NK-92 treated with Interleukin-12 subunit alpha and Interleukin-12 subunit beta, amount 100 ng/mL, for 24 hours (cell line): ENCODE measurements at places on chromosomes 6 and 20.

GRCh38 chr6:162416831-162417537 is 310.6 kb downstream of the PRKN start:
- DNase-seq = no peak

- no peak for DNase-seq
Observed at GRCh38 chr6:3844097-3844463, 5.1 kb upstream of the FAM50B start.

DNA sequence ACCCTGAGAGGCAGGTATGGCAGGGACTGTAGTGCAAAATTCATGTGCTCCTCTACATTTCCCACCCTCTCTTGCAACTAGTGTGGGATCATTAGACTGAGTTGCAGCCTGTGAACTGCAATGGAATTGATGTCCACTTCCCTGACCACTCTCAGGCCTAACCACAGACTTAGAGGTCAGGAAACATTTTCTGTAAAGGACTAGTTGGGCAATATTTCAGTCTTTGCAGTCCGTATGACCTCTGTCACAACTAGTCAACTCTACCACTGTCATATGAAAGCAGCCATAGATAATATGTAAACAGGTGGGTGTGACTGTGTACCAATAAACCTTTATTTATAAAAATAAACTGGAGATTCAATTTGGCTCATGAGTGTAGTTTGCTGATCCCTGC is 134.4 kb upstream of the TOP1 start:
- DNase-seq = no peak

- DNase-seq = no peak
Observed at GRCh38 chr6:130486417-130486816, 120.6 kb downstream of the TMEM200A start.

DNA sequence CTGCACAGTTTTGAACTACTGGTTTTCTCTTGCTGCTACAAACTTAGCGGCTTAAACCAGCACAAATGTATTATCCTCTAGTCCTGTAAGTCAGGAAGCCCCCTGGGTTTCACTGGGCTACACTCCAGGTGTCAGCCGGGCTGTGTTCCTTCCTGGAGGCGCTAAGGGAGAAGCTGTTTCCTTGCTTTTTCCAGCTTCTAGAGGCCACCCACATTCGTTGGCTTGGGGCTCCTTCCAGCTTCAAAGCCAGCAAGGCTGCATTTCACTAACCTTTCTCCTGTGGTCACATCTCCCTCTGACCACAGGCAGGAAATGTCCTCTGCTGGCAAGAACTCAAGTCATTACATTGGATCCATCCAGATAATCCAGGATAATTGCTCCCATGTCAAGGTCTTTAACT is 350.6 kb upstream of the PLCB4 start:
- no peak for DNase-seq

- no peak for DNase-seq
Observed at GRCh38 chr6:106773996-106774629, 144.7 kb downstream of the QRSL1 start.

DNA sequence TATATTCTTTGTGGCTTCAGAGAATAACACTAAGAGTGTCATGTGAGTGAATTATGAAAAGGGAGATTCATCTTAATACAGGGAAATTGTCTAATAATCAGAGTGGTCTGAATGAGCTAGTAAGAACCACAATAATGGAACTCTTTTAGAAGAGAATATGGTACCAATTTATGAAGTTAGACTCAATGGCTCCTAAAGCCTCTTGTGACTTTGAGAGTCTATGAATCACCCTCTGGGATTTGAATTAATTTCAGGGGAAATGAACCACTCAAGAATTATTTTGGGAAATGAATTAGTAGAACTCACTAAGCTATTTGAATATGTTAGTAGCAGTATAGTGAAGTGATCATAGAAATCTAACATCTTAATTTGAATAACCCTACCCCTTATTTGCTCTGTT is 14.3 kb downstream of the PCMT1 start:
- no peak for DNase-seq

DNA sequence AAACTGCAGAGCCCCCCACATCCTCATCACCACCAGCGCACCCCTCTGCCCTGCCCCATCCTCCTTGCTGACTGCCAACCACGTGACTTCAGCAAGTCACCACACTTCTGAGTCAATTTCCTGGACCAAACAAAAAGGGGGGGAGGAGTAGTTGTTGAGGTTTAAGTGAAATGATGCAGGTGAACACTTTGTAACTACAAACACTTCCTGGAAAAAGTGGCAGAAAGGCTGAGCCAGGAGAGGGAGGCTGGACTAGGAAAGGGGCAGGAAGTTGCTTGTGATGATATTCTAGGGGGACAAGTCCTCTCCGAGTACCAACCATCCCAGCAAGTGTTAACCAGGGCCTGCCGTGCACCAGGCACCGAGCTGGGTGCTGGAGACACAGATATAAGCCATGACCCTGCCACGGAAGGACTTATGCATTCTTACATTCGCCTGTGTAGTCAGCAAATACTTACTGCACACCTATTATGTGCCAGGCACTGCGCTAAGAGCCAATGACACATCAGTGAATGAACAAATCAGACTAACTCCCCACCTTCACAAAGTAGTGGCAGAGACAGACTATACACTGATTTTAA is 67.3 kb downstream of the PREX1 start:
- peak; percentile 86 for DNase-seq

DNA sequence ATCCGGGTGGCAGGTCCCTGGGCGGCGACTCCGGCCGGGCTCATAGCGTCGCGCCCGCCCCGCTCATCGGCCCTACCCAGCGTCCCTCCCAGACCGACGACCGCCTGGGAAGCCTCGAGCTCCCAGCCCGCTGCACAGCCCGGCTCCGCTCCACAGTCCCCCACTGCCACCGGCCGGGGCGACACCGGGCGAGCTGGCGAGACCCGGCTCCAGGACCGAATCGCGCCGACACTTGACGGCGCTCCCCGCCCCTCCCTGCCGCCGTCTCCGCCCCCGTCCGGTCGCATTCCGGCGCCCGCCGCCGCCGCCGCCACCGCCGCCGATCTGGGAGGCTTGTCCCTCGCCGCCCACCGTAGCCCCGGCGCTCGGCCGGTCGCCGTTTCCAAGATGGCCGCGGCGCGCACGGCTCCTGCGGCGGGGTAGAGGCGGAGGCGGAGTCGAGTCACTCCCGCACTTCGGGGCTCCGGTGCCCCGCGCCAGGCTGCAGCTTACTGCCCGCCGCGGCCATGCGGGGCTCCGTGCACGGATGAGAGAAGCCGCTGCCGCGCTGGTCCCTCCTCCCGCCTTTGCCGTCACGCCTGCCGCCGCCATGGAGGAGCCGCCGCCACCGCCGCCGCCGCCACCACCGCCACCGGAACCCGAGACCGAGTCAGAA is at the start of gene MAP3K4:
Gene MAP3K4 (plus strand): TSS at position 364 of the 655 bp plus-strand sequence. CDS start 163 bp downstream, at position 527.
- peak; percentile 73 for DNase-seq

DNA sequence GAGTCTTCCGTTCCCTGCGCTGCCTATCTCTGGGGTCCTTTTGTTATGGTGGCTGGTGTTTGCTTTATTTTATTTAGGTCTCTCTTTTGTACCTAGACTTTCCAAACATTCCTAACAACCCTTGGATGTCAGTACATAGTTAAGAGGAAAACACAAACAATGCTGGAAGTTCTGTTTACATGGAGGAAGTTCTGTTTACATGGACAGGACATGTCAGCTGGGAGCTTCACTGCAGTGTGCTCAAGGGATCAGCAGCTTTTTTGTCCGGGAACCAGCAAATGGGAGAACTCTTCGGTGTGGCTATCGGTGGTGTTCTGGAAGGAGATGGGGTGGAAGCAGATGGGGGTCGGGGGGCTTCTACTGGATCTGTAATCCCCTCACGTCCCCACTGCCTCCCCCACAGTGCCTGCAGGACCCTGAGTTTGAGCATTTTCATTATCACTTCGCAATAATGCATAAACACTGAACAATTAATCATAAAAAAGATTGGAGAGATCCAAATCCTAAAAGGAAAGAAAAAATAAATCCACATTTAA is 2.7 kb downstream of the SERPINB6 start:
- no peak for DNase-seq

- DNase-seq = no peak
Observed at GRCh38 chr6:155371230-155371629, 56.9 kb upstream of the TFB1M start.

- DNase-seq = no peak
Observed at GRCh38 chr6:53433261-53433950, 84.7 kb upstream of the ELOVL5 start.

DNA sequence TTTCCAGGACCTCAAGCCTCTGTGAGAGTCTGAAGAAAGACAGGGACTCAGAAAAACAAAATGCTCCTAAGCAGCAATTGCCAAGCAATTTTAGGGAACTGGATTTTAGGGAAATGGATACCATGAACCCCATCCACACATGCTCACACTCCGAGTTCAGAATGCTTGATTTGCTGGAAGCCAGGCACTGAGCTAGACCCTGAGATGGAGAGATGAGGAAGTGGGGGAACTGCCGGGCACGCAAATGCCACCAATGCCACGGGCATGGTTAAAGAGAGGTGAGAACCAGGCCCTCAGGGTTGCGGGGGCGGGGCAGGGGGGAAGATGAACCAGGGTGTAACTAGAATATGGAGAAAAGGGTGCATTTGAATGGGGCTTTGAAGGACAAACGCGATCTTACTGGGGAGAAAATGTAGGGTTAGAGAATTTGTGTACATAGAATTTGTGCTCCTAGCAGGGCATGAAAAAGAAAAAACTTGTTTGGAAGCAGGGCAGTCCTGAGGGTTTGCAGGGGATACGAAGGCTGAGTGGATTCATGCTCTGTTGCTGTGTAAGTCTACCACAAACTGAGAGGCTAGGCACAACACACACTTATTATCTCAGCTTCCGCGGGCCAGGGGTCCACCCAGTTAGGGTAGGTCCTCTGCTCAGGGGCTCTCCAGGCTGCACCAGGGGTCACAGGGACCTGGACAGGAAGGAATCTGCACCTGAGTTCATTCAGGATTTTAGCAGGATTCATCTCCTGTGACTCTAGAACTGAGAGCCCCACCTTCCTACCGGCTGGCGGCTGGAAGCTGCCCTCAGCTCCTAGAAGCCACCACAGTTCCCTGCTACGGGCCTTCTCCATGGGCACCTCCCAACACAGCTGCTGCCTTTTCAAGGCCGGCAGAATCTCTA is 108.0 kb downstream of the SNX5 start:
- DNase-seq = no peak

DNA sequence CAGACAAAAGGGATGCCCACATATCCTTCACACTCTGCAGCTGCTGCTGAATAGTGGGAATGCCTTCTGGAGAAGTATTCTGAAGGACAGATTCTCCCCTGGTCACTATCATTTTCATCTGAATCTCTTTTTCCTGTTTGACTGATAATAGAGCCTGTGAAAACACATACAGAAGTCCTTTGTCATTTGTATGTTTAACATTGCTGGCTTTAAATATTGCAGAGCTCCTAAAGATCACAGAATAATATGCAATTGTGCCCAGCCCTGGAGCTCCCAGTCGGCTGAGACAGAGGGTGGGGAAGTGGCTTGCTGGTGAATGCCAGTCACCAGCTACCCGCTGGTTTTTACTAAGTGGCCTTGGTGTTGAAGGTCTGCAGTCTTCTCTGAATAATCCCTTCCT is 272.3 kb downstream of the SYNE1 start:
- no peak for DNase-seq

DNA sequence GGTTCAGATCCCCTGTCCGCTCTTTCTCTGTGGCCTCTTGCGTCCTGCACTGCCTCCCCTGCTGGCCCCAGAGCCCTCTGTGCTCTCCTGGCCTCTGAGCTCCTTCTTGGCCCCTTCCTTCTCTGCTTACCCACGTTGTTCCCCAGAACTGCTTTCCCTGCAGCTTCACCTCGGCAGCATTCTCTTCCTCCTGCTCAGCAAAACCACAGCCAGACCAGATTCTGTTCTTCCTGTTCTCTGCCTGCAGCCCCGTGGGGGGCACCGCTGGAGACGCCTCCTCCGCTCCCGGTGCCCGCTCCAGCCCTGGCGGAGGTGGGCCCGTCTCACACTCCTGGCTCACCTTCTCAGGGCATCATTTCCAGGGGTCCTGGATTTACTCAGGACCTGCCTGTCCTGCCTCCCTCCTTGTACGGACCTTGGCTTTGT is 59.7 kb downstream of the TCP11 start:
- DNase-seq = no peak

DNA sequence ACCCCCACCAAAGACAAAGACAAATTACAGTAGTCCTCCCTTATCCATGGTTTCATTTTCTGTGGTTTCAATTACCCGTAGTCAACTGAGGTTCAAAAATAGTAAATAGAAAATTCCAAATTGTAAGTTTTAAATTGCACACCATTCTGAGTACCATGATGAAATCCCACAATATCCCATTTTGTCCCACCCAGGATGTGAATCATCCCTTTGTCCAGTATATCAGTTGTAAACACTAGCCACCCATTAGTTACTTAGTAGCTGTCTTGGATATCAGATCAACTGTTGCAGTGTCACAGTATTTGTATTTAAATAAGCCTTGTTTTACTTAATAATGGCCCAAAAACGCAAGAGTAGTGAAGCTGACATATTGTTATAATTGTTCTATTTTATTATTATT is 364.0 kb upstream of the ARID1B start:
- DNase-seq = no peak

- no peak for DNase-seq
Observed at GRCh38 chr6:148700741-148701311, 46.0 kb upstream of the UST start.

- no peak for DNase-seq
Observed at GRCh38 chr6:109252261-109253041, 129.8 kb downstream of the CD164 start.

- no peak for DNase-seq
Observed at GRCh38 chr20:3541887-3542721, 71.3 kb downstream of the ATRN start.
